ENCODE measurements at places on chromosomes 16 and 17.

- no peak for DNase-seq
These were observed 1.2 kb downstream of the EPN3 start for GRCh38 chr17:50533720-50534148.

GRCh38 chr17:36133602-36134236 is 30.1 kb downstream of the CCL4 start:
- no peak for DNase-seq

DNA sequence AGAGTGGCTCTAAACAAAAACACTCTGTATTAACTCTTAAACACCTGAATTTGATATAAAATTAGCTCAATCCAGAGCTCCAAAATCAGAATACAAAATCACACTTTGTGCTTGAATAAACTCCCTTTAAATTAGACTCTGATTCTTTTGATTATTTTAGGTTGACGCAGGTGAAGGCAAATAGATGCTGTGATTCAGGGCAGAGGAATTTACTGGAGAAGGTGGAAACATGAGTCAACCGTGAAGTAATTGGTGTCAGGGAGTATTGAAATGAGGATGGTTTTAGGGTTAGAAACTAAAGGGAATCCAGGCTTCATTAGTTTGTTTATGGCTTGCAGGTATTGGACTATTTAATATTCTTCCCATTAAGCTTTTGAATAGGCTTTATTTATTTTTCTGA is 37.1 kb upstream of the TEKT1 start:
- DNase-seq: no peak

DNA sequence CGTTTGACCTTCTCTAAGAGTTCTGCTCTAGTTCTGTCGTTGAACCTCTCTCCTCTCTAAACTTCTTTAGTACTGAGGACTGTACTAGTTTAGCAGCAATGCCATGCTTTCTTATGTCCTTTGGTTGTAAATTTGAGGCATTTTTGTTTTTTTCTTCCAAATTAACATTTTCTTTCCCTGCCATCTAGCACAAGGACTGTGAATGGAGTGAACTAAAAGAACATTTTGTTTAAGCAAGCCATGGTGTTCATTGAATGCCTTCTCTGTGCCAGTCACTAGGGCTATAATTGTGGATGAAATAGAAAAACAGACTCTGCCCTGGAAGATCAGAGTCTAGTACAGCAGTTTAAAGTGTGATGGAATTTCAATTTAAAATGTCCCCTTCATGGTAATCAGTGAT is 137.9 kb downstream of the FTO start:
- no peak for DNase-seq
